ENCODE measurements at places on chromosomes 13 and 19.

GRCh38 chr13:33968520-33969507 lies 150.9 kb downstream of the RFC3 start:
- DNase-seq, result no peak

DNA sequence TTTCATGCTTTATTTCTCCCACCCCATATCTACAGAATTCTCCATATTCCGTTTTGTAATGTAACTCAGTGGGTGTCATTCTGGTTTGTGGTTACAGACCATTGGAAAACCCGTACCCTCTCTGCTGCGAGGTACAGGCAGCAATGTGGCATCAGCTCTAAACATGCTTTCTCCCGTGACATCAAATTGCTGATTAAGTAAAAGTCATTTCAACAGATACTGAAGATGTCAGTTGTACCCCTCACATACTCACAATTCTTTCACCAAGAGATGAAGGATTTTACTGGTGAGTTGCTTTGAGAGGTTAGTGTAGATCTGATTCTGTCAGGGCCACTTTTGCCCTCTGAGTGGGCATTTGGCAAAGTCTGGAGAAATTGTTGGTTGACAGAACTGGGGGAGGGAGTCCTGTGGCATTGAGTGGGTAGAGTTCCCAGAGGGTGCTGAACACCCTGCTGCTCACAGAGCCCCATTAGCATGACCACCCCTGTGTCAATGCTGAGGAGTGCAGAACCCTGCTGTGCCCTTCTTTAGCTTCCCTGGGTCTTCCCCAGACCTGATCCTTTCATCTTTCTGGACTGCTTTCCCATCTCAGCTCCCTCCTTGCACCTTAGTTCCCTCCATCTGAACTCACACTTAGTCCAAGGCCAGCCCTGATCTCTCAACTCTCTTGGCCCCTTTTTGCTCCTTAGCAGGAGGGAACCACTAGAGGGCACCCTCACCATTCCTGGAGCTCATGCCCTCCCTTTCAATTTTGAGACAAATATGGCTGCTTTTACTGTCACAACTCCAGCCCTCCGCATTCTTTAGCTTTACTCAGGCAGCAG lies 39.9 kb upstream of the CEACAM8 start:
- DNase-seq, result peak; percentile 9

GRCh38 chr13:48645845-48646244 lies 7.9 kb upstream of the CYSLTR2 start:
- DNase-seq, result no peak

DNA sequence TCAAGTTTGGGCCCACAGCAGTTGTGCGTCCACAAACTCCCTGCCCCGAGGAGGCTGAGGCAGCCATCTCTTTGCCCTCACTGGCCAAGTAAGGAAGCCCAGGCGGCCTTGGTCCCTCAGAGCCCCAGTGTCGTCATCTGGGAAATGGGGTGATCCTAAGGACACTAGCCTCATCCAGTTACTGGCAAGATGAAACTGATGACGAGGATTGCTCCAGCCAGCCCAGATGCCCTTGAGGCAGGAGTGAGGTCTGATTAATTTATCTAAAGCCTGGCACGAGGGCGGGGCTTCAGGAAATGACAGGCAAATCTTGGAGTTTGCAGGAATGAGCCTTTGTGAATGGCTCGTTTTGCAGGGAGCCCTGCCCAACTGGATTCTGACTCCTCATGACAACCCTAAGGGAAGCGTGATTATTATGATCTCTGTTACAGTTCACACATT lies 5.6 kb downstream of the LIPE start:
- no peak for DNase-seq

All from stimulated activated CD4-positive, alpha-beta T cell treated with anti-CD3 and anti-CD28 coated beads, TNF-alpha, amount 100 ng/mL, for 24 hours (primary cell).